ENCODE measurements at places on chromosomes 12 and 14.

- DNase-seq: no peak
These were observed 60.2 kb downstream of the PPP1R12A start for GRCh38 chr12:79874665-79875064.

DNA sequence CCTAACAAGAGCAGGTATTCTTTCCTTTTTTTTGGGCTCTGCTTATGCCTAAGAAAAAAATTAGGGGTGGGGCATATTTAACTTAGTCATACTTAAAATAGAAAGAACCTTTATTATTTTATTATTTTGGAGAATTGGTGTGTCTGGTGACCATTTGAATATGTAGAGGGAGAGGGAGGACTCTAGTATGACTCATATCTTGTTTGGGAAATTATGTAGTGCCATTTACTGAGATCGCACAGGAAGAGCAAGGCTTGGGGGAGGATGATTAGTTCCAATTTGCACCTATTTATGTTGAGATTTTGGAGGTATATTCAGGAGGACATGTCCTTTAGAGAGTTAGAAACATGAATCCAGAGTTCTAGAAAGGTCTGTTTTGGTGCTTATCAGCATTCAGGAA, 9.9 kb downstream of the ZNF410 start:
- no peak for DNase-seq

GRCh38 chr14:101077481-101078074, 174.1 kb upstream of the RTL1 start:
- peak; percentile 28 for DNase-seq

GRCh38 chr14:80387563-80387981, 176.3 kb upstream of the DIO2 start:
- DNase-seq: no peak

DNA sequence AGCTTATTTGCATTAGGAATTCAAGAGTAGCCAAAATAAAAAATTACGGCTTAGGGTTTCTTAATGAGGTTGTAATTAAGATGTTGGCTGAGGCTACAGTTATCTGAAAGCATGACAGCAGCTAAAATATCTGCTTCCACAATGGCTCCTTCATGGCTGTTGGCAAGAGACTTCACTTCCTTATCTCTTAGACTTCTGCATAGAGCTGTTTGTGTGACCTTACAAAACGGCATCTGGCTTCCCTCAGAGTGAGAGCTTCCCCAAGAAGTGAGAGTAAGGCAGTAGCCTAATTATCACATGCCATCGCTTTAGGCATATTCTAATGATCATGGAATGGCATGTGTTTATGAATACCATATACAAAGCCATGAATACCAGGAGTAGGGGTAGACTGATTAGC, 57.6 kb downstream of the CCDC59 start:
- DNase-seq: peak; percentile 23

DNA sequence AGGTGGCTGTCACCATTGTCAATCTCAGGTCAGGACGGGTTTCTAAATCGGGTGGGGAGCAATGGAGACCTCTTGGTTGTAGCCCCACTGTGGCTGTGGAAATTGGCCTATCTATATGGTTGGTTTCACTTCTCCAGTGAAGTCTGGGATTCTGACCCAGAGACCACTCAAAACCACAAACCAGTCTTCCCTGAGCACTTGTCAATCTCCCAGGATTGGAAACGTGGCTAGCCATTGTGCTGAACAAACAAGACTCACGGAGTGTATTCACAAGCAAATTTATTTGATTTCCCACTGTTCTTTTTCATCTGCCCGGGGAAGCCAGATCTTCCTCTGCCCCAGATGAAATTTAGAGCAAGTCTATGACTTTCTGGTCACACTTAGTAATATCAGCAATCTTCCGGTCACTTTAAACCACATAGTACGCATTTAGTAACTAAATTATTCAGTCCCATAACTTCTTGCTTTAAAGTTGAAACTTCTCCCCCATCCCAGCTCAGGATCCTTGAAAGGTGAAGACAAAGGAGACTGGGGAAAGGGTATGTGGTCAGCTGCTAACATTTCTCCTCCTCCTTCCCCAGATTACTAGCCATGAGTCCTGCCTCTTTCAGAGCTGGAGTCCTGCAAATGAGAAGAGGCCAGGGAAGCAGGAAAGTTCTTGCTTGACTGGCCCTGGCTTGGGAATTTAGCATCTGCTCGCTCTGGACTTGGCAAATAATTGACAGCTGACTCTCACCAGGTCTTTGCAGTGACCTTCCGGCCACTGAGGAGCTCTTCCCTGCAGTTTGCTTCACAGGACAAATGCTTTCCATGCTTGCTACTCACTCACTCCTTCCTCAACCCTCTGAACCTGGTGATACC, 123.2 kb upstream of the MAX start:
- DNase-seq: no peak

GRCh38 chr14:58177125-58177524, 22.8 kb upstream of the ACTR10 start:
- no peak for DNase-seq

GRCh38 chr12:110171636-110172035, 47.5 kb downstream of the IFT81 start:
- DNase-seq: no peak

DNA sequence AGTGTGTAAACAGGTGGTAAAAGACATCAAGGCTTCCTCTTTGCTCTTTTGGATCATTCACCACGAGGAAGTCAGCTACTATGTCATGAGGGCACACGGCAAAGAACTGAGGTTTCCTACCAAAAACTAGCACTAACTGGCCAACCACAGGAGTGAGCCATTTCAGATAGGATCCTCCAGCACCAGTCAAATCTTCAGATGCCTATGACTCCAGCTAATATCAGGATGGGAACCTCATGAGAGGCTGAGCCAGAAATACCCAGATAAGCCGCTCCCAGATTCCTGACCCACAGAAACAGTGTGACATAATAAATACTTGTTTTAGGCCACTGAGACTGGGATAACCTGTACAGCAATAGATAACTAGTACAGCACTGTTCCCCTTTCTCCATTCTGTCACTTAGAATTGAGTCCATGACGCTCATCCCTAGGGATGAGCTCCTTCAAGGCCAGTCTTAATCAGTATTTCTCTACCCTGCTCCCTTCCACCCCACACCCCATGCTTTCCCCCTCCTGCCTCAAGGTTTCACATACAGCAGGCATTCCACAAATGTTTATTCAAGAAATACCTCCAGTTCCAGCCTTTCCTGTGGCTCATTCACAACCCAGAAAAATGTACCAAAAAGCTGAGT, 68.4 kb downstream of the PPM1H start:
- peak; percentile 90 for DNase-seq

DNA sequence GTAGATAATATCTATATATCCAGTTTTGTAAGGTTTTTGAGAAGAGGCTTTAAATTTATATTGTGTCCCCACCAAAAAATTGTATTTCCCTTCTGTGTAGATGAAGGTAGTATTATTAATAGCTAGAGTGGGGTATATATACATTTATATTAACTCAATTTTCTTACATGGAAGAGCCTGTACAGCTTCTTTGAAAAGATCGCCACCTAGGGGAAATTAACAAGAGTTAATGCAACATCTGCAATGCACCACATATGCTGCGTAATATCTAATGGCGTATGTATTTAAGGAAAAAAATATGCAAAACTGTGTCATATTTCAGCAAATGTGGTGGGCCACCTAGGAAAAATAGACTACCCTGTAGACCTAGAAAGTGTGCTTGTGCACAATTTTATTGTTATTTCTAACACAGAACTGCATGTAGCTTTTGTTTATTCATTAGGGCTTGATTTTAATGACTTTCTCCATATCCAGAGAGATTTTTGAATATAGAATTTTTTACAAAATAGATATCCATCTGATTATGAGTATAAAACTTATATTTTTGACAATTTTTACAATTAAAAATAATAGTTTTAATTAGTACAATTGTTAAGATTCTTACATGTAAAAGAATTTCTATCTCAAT, 14.0 kb downstream of the CCER1 start:
- DNase-seq: peak; percentile 31

- no peak for DNase-seq
These were observed 468.7 kb upstream of the SOX5 start for GRCh38 chr12:24418157-24418556.

DNA sequence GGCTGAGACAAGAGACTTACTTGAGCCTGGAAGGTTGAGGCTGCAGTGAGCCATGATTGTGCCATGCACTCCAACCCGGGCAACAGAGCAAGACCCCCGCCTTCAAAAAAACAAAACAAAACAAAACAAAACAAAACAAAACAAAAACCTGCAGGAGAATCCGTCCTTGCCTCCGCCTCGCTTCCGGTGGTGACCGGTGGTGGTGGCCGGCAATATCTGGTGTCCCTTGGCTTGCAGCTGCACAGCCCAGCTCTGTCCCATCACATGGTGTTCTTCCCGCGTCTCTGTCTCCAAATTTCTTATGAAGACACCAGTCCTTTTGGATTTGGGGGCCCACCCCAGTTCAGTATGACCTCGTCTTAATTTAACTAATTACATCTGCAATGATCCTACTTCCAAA, 10.0 kb downstream of the SMIM41 start:
- no peak for DNase-seq

DNA sequence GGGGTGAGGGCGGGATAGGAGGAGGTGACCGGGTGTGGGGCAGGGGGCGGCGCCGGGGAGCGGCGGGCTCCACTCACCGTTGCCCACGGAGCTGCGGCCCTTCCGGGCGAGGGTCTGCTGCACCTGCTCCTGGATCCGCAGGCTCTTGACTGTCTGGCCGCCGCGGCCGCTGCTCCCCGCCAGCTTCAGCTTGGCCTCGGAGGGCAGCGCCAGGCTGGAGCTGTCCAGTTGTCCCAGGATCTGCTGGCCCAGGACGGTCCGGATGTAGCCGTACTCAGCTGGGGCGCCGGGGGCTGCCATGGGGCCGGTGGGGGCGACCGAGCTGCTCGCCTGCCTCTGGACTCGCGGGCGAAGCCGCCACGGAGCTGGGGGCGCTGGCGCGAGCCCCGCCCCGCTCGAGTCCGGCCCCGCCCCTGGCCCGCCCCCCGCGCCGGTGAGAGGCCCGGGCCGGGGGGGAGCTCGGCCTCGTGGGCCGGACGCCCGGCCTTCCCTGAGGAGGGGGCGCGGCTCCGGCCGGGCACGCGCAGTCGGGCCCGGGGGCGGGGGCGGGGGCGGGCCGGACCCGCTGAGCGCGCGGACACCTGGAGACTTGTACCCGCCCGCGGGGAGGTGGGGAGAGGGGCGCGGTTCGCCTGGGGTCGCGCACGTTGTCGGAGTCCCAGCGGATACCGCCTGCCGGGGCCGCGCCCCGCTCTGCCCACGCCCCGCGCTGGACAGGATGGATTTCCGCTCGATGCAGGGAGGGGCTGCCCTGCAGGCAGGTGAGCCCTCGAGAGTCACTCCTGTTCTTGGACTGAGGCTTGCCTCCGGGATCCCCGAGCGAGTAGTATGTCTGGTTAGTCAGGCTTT, at the start of gene PKP2:
Gene PKP2, minus strand, starts transcription at position 346 of the 849 bp plus-strand sequence. Its CDS starts 46 bp downstream, at position 300.
- DNase-seq: no peak

DNA sequence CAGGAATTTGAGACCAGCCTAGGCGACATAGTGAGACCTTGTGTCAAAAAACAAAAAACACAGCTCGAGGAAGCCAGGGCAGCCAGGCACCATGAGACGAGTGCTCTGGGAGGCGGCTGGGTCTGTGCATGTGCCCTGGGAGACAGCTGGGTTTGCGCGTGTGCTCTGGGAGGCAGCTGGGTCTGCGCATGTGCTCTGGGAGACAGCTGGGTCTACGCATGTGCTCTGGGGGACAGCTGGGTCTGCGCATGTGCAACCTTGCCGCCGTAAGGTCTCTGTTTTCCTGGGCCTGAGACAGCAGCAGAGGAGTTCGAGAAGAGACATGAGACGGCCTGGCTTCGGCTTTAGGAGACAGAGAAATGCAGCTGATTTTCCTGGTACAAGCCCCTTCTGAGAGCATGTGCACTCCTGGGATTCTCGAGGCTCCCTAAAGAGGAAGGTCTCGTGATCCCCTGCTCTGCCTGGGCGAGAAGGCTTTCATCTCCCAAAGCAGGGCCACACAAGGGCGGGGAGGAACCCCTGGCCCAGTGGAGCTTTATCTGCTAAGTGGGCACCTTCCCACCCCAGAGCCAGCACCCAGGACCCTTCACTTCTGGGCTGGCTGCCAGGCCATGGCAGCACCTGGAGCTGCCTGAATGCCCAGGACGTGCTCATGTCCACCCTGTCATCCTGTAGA, 3.5 kb upstream of the BDKRB1 start:
- no peak for DNase-seq

GRCh38 chr12:110555577-110556406, 27.3 kb downstream of the PPTC7 start:
- DNase-seq: peak; percentile 53

DNA sequence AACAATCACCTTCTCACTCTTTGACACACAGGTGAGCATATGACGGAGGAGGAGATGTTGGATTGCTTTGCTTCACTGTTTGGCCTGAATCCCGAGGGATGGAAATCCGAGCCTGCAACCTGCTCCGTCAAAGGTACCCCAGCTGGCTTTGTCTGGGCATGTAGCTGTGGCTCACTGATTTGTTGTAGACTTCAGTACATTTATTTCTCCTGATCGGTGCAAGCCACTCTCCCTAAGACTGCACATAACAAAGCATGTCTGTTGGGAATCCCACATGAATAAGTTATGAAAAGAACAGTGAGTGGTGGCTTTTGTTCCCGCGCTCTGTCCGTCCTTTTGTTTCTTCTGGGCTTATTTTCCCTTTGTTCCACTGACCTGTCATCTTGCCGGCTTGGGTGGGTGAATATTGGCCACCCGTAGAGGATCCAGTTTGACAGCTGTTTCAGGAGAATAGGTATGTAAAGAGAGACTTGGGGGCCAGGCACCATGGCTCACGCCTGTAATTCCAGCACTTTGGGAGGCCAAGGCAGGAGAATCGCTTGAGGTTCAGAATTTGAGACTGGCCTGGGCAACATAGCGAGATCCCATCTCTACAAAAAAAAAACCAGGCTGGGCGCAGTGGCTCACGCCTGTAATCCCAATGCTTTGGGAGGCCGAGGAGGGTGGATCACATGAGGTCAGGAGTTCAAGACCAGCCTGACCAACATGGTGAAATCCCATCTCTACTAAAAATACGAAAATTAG, 20.0 kb upstream of the BCL7A start:
- no peak for DNase-seq

DNA sequence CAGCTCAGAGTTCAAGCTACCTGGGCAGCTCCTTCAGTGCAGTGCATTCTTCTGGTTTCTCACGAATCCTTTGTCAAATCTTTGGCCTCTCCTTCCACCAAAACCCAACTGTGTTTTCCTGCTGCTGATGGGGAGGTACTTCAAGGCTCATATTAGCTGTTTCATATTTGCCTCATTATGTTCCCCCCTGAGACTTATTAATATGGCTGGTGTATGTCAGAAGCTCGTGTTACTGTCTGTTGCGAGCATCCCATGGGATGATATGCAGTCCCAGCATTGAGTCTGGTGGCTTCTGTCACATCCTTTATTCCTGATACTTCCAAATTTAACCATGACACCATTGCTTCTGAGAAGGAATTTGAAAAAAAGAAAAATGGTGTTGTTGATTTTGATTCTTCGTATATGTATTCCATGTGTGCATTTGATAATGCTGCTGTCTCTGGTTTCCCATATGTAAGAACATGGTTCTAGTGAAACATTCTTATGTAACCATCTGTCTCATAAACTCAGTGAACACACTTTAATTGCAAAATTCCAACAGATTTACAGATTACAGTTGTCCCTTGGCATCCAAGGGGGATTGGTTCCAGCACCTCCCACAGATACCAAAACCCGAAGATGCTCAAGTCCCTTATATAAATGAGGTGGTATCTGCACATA, 149.1 kb downstream of the KICS2 start:
- DNase-seq: no peak

All from brain microvascular endothelial cell (primary cell).